Mesothelial cell of epicardium (in vitro differentiated cells): ENCODE measurements at places on chromosomes 13 and 19. TPM values are rescaled to one million over a fixed set of nuclear protein-coding genes. Genes with fewer than 3 reads are reported as not detected.

The FCAR gene
- total RNA-seq: not detected in 3 replicates

The TBXA2R gene
- total RNA-seq: 0.38 to 1.0 TPM (median 0.47 TPM) in 3 replicates

The LILRB4 gene
- not detected in 3 replicates for total RNA-seq

The ZNF541 gene
- 0.13 to 0.81 TPM (median 0.18 TPM) in 3 replicates for total RNA-seq

The ZSCAN4 gene
- not detected in 3 replicates for total RNA-seq

The NXNL1 gene
- total RNA-seq: not detected in 3 replicates

The PCDH20 gene
- 3.3 to 3.6 TPM (median 3.4 TPM) in 3 replicates for total RNA-seq

The GMIP gene
- 25.0 to 27.1 TPM (median 25.1 TPM) in 3 replicates for total RNA-seq

The S1PR2 gene
- total RNA-seq: 34.6 to 36.9 TPM (median 34.9 TPM) in 3 replicates

The ZNF417 gene
- 25.1 to 26.8 TPM (median 25.9 TPM) in 3 replicates for total RNA-seq

The PGLYRP2 gene
- total RNA-seq: not detected in 3 replicates

The ZNF728 gene
- total RNA-seq: not detected in 3 replicates

The PCDH17 gene
- 9.3 to 9.6 TPM (median 9.4 TPM) in 3 replicates for total RNA-seq

DNA sequence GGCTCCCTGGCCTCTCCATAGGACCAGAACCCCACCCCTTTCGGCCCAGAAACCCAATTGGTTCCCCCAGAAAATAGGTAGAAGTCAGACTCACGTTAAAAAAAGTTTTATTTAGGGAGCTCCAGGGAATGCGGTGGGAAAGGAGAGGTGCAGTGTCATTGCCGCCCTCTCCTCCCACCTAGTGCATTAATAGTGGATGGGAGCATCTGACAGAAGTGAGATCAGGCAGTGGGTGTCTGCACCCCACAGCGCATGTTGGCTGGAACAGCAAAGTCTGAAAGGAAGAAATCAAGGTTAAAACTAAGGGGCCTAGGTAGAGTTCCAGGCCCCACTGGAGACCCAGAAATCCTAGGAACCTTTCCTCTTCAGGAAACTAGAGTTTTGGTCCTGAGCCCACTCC is 2.1 kb upstream of the PHLDB3 start:
- peaks cover 21% of the 10 kb centered on the region for H3K36me3 ChIP-seq
- no peaks in the 10 kb centered on the region for H3K27me3 ChIP-seq
- no peak overlapping the region for H3K27ac ChIP-seq
- DNase-seq: no peak
- peaks cover 15% of the 10 kb centered on the region for H3K4me1 ChIP-seq

- no peak for DNase-seq
- no peak overlapping the region for H3K27ac ChIP-seq
- no peak overlapping the region for H3K4me3 ChIP-seq
- no peaks in the 10 kb centered on the region for H3K27me3 ChIP-seq
Observed at GRCh38 chr13:36806102-36806501, 12.9 kb upstream of the RFXAP start.

DNA sequence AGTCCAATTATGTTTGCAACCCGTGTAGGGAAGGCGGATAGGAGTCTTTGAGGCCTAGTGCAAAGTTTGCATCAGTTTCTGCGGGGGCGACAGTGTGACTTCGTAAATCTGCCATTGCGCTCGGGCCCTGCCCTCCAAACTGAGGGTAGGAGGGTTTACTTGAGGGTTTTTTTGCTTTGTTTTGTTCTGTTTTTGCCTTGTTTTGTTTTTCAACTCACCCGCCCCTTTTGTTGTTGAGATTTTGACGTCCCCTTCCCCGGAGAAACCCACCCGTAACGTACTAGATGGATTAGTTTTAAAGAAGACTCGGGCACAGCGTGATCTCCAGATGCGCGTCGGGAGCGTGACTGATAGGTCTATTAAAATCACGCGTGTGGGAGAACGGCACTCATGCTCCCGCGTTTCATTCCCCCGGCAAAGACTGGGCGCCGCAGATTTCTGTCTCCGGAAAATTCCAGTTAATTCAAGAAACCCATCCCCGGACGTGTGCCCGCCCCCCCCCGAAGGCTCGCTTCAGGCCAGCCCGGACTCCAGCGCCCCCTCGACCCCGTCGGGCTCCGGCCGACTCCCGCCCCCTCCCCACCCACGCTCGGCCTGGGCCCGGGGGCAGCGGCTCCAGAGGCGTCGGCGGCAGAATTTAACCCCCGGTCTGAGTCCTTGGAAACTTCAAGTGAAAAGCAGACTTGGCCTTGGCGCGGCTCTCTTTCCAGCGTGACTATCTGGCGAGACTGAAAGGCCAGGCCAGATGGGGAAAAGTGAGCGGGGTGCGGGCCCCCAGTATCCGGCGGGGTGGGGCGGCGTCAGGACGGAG is 5.0 kb downstream of the SOX1 start:
- peaks cover 86% of the 10 kb centered on the region for H3K27me3 ChIP-seq
- peaks cover 18% of the 10 kb centered on the region for H3K4me1 ChIP-seq
- no peak for DNase-seq

- H3K4me1 ChIP-seq: peaks cover 17% of the 10 kb centered on the region
- no peak for DNase-seq
- no peak overlapping the region for H3K4me3 ChIP-seq
- H3K27me3 ChIP-seq: peaks cover 8% of the 10 kb centered on the region
- H3K36me3 ChIP-seq: peaks cover 1% of the 10 kb centered on the region
- no peak overlapping the region for H3K27ac ChIP-seq
Observed at GRCh38 chr19:16337809-16338469, 13.3 kb downstream of the KLF2 start.

- H3K36me3 ChIP-seq: peaks cover 5% of the 10 kb centered on the region
- no peak overlapping the region for H3K4me3 ChIP-seq
- H3K4me1 ChIP-seq: peaks cover 35% of the 10 kb centered on the region
- H3K27me3 ChIP-seq: no peaks in the 10 kb centered on the region
- no peak for DNase-seq
Observed at GRCh38 chr13:48629277-48629676, 24.5 kb upstream of the CYSLTR2 start.

DNA sequence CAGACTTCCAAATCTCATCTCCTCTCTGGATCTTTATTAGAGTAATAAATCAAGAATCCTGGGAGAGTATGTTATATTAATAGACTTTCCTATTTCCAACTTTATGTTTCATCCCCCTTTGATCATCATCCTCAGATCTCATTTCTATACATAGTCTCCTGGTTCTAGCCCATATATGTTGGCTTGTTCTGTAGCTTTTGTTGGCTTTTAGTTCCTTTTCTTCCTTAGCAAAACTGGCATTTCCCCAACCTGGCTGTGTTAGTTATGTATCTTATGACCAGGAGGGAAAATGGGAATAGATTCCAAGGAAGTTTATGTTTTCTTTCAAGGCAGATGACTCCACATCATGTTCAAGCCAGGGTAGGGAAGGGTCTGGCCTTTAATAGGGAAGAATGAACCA is 2464.5 kb downstream of the PCDH9 start:
- no peak overlapping the region for H3K4me3 ChIP-seq
- no peaks in the 10 kb centered on the region for H3K36me3 ChIP-seq
- H3K27ac ChIP-seq: no peak overlapping the region
- peaks cover 11% of the 10 kb centered on the region for H3K4me1 ChIP-seq
- H3K27me3 ChIP-seq: no peaks in the 10 kb centered on the region

DNA sequence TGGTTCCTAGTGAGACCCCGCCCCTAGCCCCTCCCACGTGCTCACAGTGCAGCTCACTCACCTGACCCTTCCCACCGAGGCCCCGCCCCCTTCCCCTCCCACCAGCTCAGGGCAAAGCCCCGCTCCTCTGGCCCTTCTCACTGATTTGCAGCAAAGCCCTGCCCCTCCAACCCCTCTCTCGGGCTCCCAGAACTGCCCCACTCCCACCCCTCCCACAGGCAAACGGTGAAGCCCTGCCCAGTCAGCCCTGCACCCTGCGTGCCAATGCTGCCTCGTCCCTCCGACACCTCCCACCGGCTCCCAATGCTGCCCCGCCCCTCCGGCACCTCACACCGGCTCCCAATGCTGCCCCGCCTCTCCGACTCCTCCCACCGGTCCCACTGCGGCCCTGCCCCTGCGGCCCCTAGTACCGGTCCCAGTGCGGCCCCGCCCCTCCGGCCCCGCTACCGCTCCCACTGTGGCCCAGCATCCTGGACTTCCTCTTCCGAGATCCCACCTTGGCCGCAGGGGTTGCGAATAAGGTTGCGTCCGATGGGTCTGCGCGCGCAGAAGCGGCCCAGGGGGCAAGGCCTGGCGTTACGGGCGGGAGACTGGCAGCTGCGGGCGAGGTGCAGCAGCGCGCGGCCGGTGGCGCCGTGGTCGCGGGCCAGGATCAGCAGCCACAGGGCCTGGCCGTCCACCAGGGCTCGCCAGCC is 834 bp downstream of the FBXO27 start:
- peaks cover 3% of the 10 kb centered on the region for H3K27me3 ChIP-seq
- H3K27ac ChIP-seq: no peak overlapping the region
- peaks cover 14% of the 10 kb centered on the region for H3K4me1 ChIP-seq
- peaks cover 11% of the 10 kb centered on the region for H3K36me3 ChIP-seq
- peak; percentile 84 for DNase-seq
- peak overlapping the region; percentile 68 for H3K4me3 ChIP-seq

DNA sequence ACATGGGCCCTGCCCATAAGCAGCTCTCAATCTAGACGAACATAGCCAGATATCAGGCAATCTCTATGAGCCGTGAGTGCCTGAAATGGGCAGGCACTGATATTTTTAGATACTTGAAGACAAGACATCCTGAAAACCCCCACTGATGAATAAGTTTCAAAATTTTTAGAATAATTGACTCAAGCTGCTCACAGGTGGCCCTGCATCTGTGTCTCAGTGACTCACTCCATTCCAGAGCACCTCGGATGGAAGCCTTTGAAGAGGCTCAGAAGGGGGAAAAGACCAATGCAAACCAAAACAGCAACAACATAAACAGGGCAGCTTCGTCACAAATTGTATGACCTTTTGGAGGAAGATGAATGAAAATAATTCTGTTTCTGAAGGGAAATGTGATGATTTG is 42.8 kb upstream of the SLC46A3 start:
- no peak overlapping the region for H3K4me3 ChIP-seq
- H3K4me1 ChIP-seq: no peaks in the 10 kb centered on the region
- H3K27ac ChIP-seq: no peak overlapping the region
- H3K36me3 ChIP-seq: peaks cover 11% of the 10 kb centered on the region
- no peaks in the 10 kb centered on the region for H3K27me3 ChIP-seq

GRCh38 chr13:51006067-51006845 is 96.7 kb downstream of the RNASEH2B start:
- no peak for DNase-seq
- no peak overlapping the region for H3K27ac ChIP-seq
- H3K36me3 ChIP-seq: no peaks in the 10 kb centered on the region

DNA sequence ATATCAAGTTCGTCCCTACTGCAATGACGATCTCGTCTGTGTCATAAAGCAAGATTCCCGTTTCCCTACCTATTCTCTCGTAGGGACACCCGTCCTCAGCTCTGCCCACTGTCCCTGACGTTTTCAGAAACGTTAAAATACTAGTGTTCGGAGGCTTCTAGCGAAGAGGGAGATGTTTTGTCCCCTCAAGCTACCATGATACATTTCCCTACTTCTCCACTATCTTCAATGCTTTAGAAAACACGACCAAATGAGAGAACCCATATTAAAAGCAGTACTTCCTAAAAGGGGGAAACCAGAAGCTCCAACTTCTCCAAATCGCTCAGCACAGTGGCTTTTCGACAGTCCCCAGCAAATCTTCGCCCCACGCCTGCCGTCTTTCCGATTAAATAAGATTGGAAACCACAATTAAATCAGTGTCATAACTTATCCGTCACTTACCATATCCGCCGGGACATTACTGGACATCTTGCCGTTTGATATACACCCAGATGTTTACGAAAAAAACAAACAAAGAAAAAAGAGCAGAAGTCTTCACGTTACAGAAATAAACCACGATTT is 1.3 kb downstream of the UBL3 start:
- no peaks in the 10 kb centered on the region for H3K36me3 ChIP-seq
- H3K27ac ChIP-seq: peak overlapping the region; percentile 96
- H3K4me3 ChIP-seq: peak overlapping the region; percentile 93

DNA sequence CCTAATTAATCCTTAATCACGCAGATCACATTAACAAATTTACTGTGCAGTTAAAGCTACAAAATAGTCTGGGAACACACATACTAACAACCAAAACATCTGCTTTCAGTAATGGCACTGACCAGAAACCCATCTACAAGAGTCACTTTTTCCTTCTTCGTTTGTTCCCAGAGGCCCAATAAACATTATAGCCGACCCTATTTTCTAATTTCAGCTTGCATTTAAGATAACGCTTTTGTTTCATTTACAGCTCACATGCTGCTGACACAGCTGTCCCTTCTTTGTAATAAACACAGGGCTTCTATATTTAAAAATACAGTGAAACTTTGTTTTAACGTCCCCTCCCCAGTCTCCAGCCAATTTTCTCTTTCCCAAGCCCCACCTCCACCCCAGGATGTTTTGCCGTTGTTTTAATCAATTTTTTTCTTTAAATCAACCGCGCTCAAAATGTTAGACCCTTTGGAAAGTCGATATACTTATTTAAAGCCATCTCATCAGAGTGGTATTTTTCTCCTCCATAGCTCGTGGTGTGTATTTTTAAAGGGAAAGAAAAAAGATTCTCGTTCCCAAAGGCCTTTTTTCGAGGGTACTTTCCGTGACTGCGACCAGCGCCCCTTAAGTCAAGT is 1.7 kb upstream of the WBP4 start:
- H3K36me3 ChIP-seq: no peaks in the 10 kb centered on the region
- peaks cover 67% of the 10 kb centered on the region for H3K4me1 ChIP-seq
- H3K27me3 ChIP-seq: no peaks in the 10 kb centered on the region
- DNase-seq: no peak
- peak overlapping the region; percentile 99 for H3K4me3 ChIP-seq

GRCh38 chr13:44165221-44165888 is 208.3 kb upstream of the SERP2 start:
- H3K27ac ChIP-seq: no peak overlapping the region
- H3K4me1 ChIP-seq: no peaks in the 10 kb centered on the region
- DNase-seq: no peak
- no peaks in the 10 kb centered on the region for H3K36me3 ChIP-seq
